ENCODE measurements at places on chromosomes 4 and X.

GRCh38 chr4:105462576-105462975, 11.3 kb downstream of the PPA2 start:
- no peak for DNase-seq

GRCh38 chrX:69282893-69283690, 117.8 kb upstream of the PJA1 start:
- DNase-seq = no peak

DNA sequence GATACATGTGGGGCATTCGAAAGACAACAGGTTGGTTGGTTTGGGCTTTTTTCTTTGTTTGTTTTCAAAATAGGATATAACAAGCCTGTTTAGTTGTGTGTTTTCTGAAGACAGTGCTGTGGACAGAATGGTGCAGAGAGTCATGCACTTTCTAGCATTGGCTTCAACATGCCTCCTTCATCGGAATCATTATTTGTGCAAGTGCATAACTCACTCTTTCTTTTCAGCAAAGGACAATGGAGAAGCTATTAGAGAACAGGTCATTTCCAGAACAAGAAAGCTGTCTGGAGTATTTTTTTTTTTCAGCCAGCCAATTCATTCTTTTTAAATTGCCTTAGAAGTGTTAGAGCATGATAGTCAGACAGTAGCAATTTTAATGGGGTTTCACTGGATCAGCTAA, 225.8 kb downstream of the STK32B start:
- DNase-seq = no peak

DNA sequence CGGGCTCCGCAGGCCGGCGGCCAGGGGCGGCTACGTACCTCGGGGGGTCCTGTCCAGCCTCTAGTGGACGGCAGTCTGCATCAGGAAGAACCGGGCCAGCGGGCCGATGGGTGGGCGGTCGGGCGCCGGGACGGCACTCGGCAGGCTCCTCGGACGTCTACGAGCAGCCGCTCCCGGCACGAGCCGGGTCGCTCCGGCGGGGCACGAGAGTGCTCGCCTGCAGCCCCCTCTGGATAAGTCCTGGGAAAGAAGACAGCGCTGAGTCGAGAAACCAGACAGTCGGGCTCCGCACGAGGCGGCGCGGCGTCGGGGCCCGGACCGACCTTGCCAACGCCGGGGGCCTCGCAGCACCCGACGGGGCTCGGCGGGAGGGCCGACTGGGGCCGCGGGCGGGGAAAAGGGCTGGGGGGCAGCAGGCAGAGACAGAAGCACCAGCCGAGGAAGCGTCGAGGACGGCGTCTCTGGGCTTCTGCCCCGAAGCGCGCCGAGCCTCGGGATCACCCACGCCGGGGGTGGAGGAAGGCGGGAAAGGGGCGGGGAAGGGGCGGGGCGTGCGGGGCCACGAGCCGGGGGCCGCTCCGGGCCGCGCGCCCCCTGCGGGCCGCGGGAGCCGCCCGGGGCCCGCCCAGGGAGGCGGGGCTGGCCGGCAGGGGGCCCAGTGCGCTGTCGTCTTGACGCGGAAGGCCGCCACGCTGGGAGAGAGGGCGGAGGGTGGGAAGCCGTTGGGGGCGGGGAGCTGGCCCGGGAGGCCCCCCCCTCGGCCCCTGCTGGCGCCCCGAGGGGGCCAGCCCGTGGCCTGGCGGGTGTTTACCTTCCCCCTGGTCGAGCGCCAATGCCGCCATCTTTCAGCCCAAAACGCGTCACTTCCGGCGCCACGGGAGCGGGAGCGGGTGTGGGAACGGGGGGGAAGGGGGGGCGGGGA, 1.9 kb downstream of the KLHL15 start:
- peak; percentile 52 for DNase-seq

- no peak for DNase-seq
These were observed 30.5 kb downstream of the ZBTB49 start for GRCh38 chr4:4320528-4320927.
